ENCODE measurements at places on chromosomes 7 and 10.

DNA sequence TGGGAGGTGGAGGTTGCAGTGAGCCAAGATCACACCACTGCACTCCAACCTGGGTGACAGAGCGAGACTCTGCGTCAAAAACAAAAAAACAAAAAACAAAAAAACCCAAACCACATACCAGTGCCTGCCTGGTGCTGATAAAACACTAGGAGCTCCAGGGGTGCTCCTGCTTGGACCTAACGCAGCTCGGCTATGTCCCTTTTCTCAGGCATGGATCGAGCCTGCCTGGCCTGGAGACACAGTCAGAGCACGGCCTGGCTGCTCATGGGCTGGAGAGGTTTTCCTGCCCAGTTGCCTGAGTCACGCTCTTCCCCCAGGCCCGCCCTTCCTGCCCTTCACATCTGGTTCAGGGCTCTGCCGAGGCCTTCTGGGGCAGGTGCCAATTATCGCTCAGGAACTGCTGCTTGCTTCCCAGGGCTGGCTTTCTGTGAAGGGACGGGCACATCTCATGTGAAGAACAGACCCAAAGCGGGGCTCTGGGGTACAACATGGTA, 12.6 kb upstream of the NPFFR1 start:
- no peak for DNase-seq

- DNase-seq, result no peak
Measured at GRCh38 chr10:112585960-112586359, 138.9 kb downstream of the VTI1A start.

- DNase-seq, result no peak
Measured at GRCh38 chr7:110371709-110372108, 719.2 kb upstream of the LRRN3 start.

- no peak for DNase-seq
Measured at GRCh38 chr10:114061148-114061547, 17.5 kb downstream of the ADRB1 start.

DNA sequence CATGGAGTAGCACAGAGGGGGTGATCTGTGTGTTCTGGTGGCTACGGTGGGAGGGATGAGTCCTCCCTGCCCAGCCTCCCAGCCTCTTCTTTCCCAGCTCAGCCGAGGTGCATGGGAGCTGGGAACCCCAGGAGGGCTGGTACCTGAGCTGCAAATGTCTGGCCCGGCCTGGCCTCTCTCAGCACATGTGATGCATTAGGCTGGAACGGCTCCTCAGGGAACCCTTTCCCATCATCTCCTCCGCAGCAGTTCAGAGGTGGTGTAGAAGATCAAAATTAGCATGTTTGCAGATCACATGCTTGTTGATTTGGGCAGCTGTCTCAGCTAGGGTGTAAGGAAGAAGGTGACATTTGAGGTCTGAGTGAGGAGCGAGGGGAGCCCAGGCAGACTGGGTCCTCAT, 126.6 kb downstream of the EMX2 start:
- no peak for DNase-seq

- no peak for DNase-seq
Measured at GRCh38 chr7:123041101-123041500, 45.6 kb upstream of the TAS2R16 start.

DNA sequence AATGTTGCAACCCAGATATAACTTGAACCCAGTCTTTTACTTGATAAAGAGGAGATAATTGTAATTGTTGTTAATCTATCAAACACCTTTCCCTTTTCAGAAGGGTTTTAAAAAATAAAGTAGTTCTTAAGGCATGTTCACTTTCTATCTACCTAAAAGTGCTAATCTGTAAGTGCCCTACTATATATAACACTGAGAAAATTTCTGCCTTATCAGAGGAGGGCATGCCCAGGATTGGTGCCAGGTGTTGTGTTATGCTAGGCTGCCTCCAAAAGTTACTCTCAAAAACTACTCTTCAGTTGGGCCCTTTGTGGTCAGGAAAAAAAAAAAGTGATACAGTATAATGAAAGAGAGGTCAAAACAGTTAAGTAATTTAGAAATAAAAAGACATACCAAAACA, 36.3 kb downstream of the SMNDC1 start:
- no peak for DNase-seq

DNA sequence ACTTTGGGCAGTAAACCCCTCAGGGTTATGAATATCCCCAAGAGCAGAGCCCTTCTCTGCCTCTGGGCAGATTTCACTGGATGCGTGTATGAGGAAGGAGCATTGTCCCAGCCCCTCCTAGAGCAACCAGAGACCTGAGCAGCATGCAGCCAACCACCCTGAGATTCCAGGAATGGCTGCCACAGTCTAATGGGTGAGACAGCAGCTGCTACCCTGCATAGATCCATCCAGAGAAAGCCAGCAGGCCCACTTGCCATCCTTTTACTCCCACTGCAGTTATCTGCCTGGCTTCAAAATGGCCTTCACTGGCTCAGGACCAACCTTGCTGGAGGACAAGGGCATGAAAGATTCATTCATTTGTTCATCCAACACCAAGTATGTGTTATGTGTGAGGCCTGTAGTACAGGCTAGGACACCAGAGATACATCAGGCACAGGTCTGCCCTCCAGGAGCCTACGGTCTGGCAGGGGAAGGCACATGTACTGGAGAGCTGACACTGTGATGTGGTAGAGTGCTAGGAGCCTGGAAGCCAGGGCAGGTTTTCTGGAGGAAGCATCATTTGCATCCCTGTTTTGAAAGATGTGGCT, 26.2 kb upstream of the C10orf105 start:
- no peak for DNase-seq

DNA sequence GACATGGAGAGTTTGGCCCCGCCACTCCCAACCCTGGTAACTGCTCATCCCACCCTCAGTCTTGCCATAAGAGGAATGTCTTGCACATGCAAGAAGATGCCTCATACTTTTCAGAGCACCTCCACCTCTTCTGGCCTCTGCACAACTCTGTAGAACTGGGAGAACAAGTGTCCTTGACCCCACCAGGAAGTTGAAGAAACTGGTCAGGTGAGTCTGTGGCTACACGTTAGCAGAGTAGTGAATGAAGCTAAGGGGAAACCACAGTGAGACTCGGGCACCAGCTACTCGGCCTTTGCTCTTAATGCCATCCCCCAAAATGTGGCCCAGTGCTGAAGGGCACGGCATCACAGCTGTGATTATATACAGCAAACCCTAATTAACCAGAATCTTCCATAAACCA, 110.1 kb downstream of the ARID5B start:
- DNase-seq, result no peak

GRCh38 chr10:128230401-128230800, 104.2 kb upstream of the MKI67 start:
- no peak for DNase-seq

- peak; percentile 69 for DNase-seq
Measured at GRCh38 chr7:142880876-142881505, 4.6 kb downstream of the TRPV6 start.

- no peak for DNase-seq
Measured at GRCh38 chr7:28811701-28812430, 146.3 kb downstream of the TRIL start.

- no peak for DNase-seq
Measured at GRCh38 chr7:150363370-150363769, 5.3 kb upstream of the REPIN1 start.

GRCh38 chr7:25444991-25445390, 216.7 kb upstream of the NPVF start:
- no peak for DNase-seq

DNA sequence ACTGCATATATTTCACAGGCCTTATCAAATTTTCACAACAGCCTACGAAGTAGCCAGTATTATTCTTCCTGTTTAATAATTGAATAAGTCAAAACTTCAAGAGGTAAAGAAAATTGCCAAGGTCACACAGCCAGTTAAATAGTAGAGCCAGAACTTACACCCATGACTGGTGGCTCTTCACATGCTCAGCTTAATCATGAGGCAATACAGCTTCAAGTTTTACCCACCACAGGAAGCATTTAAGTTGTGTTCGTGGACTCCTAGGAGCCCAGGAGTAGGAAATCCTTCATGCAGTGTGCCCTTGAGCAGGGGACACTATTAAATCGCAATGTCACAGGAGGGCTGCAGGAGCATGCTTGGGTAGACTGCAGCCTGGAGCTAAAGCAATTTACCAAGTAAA, 11.1 kb downstream of the LIPA start:
- no peak for DNase-seq

DNA sequence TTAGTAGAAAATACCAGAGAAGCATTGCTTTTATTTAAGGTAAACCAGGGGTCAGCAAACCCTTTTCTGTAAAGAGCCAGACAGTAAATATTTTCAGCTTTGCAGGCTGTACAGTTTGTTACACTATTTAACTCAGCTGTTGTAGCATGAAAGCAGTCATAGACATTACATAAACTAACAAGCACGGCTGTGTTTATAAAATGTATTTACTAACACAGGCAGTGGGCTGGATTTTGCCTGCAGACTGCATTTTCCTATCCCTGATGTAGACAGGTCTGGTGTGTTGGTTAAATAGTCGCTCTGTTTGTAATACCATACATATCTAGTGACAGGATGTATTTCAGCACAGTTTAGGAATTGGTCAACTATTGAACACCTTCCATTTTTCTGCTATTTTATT, 129.3 kb downstream of the ST7 start:
- DNase-seq, result no peak

GRCh38 chr10:124030061-124030460, 63.3 kb downstream of the CHST15 start:
- DNase-seq, result no peak

- DNase-seq, result no peak
Measured at GRCh38 chr10:79438021-79438698, 7.3 kb downstream of the ZCCHC24 start.

GRCh38 chr10:127303105-127303504, 106.7 kb upstream of the INSYN2A start:
- no peak for DNase-seq

DNA sequence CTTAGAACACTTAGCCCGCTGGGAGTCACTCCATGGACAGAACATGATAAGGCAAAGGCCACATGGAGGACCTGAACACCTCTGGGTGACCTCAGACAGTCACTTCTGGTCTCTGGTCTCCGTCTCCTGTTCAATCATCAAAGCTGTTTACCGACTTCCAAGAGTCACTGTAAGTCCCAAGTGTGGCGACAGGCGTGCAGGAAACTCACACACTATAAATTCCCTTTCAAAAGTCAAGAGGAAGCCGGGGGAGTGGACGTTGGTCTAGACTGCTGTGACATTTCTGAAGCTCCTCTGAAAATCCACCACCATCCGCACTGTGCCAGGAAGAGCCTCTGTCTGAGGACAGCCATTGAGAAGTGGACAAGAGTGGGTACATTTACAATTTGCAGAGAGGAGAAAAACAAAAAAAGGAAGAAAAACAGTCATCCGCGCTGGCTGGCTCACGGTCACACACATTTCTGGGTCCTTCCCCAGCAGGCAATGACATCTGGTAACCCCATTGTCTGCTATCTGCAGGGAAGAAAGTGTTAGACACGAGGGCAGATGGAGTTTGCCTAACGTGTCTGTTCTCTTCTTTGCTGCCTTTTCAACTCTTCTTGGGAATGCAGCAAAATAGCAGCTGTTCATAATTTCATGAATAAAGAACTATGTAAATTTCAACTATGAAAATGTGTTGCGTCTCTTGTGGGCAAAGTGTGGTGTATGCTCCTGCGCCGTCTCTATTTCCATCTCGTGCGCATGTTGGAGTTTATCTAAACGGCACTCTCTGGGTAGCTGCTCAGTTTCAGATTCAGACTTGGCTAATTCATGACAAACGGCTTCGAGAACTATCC, 32.9 kb upstream of the CUX1 start:
- no peak for DNase-seq

DNA sequence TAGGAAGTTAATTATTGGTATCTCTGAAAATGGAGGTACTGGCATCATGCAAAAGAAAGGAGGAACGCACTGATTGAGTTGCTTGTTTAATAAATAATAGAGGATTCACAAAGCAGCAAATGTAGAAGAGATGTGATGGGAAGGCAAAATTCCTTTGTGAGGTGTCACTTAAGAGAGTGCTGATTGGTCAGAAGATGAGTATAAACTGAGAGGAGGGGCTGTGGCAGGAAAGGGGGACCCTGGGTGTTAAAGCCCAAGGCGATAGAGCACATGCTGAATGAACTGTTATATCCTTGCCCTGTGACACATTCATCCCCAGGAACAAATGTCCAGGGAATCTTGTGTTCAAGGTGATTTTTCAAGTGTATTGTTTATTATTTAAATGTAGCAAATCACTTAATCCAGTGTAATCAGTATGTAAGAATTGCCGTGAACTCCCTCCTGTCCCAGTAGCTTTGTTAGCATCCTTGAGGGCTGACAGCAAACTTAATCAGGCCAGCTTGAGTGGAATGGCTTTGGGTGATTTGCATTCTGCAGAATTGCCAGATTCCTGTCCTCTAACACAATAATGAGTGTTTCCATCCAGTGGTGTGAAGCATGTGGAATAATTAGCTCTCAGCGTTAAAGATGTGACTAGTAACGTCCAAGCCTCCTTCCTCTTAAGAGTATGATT, 111.9 kb downstream of the CHN2 start:
- DNase-seq, result no peak

DNA sequence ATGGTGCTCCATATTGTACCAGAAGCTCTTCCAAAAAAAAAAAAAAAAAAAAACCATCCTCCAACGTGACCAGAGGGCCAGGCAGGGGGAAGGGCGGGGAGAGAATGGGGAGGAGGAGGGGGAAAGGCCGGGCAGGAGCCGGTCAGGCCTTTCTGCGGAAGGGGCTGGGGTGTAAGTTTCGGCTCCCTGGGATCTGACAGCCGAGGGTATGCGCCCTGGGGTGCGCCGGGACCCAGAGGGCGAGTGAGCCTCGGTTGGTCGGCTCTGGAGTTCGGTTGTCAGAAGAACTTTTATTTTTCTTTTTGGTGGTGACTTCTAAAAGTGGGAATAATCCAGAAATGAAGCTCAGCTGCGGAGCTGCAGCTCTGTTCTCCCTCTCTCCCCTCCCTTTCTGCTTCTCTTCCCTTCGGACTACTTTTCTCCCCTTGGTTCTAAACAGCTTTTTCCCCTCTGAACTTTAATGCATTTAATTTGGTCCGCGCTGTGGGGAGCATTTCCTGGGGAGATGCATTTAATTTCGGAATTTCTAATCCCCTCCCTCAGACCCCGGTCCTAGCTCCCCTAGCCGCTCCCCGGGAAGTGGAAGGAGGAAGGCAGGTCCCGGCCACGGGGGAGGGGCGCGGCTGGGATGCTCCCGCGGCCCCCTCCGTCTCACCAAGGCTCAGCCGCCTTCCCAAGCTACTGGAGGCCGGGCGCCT, 3.9 kb upstream of the PAX2 start:
- DNase-seq, result no peak

GRCh38 chr10:128498746-128499145, 372.5 kb upstream of the MKI67 start:
- no peak for DNase-seq

DNA sequence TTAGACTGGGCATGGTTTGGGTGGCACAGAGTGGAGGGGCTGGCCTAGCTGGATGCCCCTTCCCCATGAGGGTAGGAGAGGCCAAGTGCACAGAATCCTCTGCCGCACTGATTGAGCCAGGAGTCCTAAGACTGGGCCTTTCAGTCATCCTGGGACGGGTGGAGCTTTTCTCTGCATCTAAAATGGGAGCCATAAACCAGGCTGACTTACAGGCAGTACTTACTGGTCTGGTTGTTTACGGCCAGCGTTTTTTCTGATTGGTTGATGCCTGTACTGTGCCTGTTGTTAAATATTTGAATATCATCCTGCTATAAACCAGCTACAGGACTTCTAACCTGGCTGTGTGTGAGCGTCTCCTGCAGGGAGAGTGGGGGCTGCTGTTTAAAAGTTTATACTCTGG, 107.8 kb downstream of the CDH23 start:
- no peak for DNase-seq
